ENCODE measurements at places on chromosomes 1 and 21.

DNA sequence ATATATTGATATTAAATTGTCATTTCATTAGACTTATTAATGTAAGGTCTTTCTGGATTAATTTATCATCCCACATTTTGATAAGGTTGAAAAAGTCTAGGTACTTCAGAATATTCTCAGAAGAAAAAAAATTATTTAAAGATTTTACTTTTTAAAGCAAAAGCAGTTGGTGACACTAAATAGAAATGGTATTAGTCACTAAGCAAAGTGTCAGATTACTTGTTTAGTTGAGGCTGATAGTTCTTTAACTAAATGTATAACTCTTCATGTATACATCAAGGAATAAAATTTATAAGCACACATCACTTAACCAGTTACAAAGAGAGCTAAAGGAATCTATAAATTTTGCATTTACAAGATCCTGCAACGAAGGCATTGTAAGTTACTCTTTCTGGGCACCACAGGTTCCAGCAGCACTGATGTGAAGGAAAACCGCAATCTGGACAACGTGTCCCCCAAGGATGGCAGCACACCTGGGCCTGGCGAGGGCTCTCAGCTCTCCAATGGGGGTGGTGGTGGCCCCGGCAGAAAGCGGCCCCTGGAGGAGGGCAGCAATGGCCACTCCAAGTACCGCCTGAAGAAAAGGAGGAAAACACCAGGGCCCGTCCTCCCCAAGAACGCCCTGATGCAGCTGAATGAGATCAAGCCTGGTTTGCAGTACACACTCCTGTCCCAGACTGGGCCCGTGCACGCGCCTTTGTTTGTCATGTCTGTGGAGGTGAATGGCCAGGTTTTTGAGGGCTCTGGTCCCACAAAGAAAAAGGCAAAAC lies 101.1 kb downstream of the ADARB1 start:
- DNase-seq: no peak

DNA sequence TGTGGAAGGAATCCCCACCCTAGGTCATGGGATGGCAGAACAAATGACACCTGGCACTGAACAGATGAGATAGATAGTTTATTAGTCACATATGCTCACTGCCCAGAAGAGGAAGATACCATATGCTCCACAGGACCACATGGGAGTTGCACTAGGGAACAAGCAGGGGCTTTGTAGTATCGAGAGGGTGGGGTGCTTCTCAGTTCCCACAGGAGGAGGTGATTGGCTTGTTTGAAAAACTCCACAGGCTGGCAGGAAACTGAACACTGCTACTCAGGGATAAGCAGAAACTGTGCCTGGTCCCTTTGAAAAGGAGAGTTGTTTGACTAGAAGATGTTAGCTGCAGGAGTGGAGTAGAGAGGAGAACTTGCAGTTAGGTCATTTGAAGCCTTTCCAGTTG lies 31.9 kb upstream of the RXRG start:
- no peak for DNase-seq

DNA sequence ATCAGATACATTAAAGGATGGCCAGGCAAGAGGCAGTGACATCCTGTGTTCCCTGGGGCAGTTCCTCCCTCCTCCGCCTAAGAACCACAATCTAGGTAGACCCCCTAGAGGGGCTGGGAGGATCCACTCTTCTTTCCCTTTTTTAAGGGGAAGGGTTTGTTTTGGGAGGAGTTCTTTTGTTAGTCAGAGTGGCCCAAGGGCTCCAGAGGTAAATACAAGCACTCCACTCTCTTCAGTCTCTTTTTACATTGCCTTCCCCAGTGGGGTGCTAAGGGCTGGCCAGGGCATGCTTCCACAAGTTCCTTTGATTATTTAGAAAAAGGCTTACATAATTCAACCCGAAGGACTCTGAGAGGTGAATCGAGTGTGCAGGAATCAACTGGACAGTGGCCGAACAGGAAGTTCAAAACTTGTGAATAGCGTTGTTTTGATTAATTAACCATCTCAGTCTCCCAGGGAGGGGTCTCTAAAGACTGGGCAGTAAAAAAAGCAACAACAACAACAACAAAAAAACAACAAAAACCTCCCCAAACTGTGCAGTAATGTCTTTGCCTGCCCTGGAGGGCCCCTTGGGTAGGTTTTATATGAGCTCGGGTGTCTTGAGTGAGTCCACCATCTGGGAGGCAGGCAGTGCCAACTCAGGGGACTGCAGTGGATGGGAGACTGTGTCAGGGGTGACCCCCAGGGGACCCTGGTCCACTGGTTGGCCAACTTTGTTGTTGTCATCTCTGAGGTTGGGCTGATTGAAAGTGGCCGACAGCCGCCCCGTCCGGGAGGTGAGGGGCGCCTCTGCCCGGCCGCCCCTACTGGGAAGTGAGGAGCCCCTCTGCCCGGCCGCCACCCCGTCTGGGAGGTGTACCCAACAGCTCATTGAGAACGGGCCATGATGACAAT lies 33.2 kb upstream of the ENO1 start:
- no peak for DNase-seq

DNA sequence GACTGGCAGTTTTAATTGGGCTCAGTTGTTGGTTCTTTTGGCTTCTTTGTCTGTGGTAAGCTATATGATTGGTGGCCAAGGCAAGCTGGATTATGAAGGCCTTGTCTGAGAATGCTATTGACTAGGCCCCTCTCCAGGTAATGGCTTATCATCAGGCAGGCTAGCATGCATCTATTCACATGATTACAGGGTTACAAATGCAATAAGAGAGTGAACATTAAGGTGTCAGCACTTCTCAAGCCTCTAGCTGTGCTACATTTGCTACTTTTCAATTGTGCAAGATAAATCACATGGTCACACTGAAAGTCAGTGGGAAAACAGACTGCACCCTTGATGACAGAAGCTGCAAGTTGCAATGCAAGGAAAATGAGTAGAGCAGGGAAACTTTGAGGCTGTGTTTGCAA lies 550.9 kb upstream of the TMPRSS15 start:
- no peak for DNase-seq

DNA sequence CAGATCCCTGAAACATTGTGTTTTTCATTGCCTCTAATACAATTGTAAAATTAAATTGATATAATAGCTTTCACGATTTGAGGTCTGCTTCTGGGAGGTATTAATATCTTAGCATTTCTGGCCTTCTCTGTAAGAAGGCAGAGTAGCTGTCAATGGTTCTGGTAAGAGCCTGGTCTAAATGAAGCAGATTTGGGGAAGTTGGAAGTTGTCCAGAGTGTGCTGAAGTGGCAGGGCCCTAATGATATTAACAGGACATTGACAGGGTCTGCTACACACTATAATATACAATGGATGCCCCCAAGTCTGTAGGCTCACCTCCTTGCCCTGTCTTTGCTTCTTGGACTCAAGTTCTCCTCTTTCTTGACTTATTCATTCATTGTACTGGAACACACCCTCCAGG lies 99.5 kb downstream of the C4BPA start:
- DNase-seq: no peak

All from activated CD4-positive, CD25-positive, alpha-beta regulatory T cell treated with anti-CD3 and anti-CD28 coated beads, Interleukin-2, amount 50 U/mL, for 72 hours (primary cell).